ENCODE measurements at places on chromosomes 2 and 18. TPM values are rescaled to one million over a fixed set of nuclear protein-coding genes. Genes with fewer than 3 reads are reported as not detected.

SLC9A4 gene
- total RNA-seq: not detected

PRSS56 gene
- total RNA-seq: not detected

MAP4K3 gene
- total RNA-seq: 18.7 TPM

RAB6D gene
- total RNA-seq: not detected

PLGLB1 gene
- not detected for total RNA-seq

TFCP2L1 gene
- under 0.01 TPM for total RNA-seq

TPGS2 gene
- 204 TPM for total RNA-seq

Data from bronchus fibroblast of lung (primary cell).